Mesothelial cell of epicardium (in vitro differentiated cells): ENCODE measurements at places on chromosomes 5 and 9.

- no peak for DNase-seq
Measured at GRCh38 chr5:158718738-158719505, 380.8 kb downstream of the EBF1 start.

- no peak for DNase-seq
Measured at GRCh38 chr9:7234144-7234543, 476.4 kb downstream of the KDM4C start.

DNA sequence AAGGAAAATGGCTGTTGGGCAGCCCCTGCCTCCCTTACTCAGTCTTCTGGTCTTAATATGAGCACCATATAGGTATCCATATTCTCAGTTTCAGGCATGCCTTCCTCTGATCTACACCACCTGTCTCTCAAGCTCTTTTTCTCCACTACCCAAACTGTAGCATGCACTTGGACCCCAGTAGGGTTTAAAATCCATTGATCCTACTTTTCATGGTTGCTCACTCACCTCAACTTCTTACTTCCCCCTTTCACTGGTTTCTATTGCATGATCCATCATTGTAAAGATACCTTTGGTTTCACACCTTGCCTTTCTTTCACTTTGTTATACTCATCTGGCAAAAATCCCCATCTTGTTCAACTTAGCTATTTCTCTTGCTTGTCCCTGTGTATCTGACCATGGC lies 159.4 kb downstream of the KDM4C start:
- no peak for DNase-seq

GRCh38 chr5:32434221-32434620 lies 10.3 kb downstream of the ZFR start:
- no peak for DNase-seq

GRCh38 chr5:81545911-81546310 lies 152.0 kb upstream of the ACOT12 start:
- no peak for DNase-seq

- no peak for DNase-seq
Measured at GRCh38 chr5:116394186-116394867, 180.3 kb downstream of the SEMA6A start.

DNA sequence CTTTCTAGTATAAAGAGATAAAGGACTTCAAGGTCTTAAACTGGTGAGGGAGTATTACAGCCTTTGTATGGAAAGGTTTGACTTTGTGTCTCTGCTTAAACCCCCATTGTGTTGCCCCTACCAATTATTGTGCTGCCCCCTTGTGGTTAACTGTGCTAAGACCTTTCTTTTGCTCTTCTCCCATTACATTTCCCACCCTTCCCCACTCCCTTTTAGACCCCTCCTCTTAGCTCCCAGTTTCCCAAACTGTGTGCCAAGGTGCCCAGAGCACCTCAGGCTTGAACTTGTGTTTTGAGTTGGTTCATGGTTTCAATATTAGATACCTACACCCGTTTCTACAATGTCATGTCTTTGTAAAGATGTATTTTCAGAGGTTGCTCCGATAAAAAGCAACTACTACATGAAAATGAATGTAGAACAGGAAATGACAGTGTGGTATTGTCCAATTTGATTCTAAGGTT lies 2.9 kb downstream of the JAK2 start:
- peak; percentile 43 for DNase-seq

DNA sequence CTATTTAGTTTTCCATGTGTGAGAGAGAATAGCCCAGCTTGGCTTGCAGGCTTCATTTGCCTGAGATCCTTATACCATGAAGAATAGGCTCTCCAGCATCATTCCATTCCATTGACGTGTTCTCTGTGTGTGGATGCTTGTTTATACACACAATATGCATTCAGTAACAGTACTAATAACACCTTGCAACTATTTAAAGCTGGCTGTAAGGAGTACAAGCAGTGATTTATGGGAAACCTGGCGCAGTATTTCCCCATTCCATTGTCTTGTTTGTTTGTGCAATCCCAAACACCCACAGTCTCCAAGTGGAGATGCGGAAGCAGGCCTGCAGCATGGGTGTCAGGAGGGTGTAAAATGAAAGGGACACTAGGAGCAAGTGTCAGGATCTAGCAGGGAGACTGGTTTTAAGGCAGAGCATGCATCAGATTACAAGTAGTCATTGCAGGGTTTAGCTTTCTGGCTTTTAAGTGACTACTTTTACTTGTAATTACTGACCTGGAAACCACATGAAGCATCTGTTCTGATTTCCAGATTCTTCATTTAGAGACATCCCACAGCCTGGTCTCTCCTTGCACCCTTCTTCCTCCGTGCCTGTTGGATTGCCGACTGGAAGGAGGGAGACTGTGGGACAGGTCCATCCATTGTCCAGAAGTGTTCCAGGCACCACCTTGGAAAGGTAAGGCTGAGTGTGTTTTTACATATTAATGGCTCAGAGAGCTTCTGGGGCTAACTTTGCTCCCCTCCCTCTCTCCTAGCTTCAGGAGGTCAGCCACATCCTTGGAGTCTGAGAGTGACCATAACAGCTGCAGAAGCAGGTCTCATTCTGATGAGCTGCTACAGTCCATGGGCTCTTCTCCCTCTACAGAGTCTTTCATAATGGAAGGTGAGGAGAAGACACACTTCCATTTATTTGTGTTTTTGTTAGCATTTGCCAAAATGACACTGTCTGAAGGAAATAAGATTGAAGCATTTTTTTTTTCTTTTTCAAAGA lies 241.6 kb downstream of the ARHGEF28 start:
- DNase-seq, result no peak

DNA sequence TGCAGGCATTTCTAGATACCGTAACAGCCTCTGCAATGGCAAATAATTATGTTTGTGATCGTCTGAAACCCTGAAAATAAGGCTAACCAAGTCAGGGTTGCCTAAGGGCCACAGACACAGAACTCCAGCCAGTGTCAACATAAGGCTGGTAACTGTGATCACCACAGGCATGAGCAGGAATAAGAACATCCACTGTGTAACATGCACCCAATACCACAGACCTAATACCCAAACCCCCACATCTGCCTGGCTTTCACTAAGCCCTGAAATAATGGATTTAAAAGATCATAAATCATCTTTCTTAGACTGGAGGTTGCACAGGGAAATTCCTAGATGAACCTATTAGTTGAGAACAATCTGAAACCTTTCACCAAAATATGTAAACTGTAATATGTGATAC lies 394.5 kb downstream of the NFIB start:
- no peak for DNase-seq

GRCh38 chr5:139738193-139739149 lies 57.1 kb upstream of the PSD2 start:
- DNase-seq, result no peak

- DNase-seq, result peak; percentile 52
Measured at GRCh38 chr9:127898433-127899127, 823 bp downstream of the ST6GALNAC6 start.

DNA sequence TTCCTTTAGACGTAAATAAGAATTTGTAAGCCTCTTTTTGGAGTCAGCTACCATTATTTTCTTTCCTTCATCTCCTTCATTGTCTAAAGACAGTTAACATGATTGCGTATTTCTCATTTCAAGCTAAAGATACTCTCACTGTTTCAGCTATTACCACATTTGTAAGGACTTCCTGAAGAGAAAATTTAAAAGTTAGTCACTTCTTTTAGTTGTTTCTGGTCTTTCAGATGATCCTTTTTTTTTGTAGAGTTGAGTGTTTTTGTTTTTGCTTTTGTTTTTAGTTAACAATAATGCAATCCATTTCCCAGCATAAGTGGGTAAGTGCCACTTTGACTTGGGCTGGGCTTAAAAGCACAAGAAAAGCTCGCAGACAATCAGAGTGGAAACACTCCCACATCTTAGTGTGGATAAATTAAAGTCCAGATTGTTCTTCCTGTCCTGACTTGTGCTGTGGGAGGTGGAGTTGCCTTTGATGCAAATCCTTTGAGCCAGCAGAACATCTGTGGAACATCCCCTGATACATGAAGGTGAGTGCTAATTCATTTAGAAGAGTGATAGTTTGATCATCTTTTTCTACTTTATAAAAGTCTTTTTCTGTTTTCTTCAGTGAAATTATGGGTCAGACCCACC lies 2.0 kb downstream of the IL31RA start:
- no peak for DNase-seq

- no peak for DNase-seq
Measured at GRCh38 chr5:111752426-111752965, 4.5 kb downstream of the NREP start.

- DNase-seq, result peak; percentile 20
Measured at GRCh38 chr5:68187268-68188055, 28.1 kb upstream of the PIK3R1 start.

- no peak for DNase-seq
Measured at GRCh38 chr9:78493166-78493742, 196.3 kb downstream of the PSAT1 start.

DNA sequence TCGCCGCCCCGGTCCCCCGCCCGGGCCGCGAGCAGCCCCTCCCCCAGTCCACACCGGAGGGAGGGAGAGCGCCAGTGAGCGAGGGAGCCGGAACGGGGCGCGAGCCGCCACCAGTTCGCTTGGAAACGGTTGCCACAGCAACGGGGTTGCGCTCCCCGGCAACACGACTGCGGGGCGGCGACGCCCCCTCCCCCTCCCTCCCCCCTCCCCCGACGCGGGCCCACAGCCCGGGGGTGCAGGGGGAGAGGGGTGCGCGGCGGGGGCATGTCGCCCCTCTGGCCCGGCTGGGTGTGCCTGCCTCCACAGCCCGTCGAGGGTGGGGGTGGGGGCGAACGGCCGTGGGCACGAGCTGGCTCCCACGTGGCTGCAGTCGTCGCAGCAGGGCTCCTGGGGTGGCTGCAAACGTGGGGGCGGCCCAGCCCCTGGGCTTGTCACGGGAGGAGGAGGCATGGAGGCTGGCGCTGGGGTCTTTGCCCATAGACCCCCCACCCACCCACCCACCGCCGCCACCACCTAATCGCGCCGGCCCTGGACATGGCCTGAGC lies 524 bp downstream of the PRR7 start:
- no peak for DNase-seq

GRCh38 chr9:81690251-81690851 lies 1.0 kb upstream of the TLE1 start:
- DNase-seq, result peak; percentile 71

DNA sequence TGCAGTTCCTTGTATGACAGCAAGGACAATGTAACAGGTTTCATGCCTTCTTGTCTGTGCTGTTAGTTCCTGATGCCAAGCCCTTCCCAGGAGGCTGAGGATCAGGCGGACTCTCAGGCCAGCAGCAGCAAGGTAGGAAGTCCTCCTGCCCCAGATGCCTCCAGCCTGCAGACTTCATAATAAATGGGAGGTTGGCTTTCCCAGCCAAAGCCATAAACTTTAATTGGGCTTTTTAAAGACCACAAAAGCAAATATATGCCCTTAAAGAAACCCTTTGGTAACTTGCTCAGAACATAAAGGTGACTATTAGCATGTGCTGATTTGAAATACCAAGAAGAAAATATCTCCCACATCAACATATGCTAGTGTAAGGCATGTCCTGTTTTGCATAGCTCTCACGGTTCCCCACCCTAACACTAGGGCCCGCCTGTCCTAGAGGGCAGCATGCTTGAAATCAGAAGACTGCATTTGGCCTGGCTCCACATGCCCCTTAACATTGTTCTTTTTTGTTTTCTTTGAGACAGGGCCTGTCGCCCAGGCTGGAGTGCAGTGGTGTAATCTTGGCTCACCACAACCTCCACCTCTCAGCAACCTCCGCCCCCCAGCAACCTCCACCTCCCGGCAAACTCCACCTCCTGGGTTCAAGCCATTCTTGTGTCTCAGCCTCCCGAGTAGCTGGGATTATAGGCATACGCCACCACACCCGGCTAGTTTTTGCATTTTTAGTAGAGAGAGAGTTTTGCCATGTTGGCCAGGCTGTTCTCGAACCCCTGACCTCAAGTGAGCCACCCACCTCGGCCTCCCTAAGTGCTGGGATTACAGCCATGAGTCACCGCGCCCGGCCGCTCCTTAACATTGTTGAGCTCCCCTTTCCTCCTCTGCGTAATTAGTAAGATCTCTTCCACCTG lies 44.6 kb upstream of the FCN1 start:
- no peak for DNase-seq

- DNase-seq, result no peak
Measured at GRCh38 chr9:24939109-24939850, 393.6 kb upstream of the IZUMO3 start.

DNA sequence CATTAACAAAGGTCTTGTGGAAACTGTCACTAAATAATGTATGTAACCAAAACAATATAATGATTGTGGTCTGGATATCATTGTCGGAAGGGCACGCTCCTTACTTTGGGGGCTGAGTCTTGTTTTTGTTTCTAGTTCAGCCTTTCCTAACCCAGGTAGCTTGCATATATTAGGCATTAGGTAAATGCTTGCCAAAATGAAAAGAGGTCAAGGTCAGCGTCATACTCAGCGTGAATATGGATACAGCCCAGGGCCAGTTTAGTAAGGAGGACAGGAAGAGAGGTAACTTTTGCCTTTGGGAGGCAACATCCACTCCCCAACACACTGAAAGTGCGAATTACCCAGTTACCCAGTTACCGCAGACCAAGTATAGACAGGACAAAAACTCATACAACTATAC lies 171.4 kb downstream of the RAB3C start:
- DNase-seq, result no peak

DNA sequence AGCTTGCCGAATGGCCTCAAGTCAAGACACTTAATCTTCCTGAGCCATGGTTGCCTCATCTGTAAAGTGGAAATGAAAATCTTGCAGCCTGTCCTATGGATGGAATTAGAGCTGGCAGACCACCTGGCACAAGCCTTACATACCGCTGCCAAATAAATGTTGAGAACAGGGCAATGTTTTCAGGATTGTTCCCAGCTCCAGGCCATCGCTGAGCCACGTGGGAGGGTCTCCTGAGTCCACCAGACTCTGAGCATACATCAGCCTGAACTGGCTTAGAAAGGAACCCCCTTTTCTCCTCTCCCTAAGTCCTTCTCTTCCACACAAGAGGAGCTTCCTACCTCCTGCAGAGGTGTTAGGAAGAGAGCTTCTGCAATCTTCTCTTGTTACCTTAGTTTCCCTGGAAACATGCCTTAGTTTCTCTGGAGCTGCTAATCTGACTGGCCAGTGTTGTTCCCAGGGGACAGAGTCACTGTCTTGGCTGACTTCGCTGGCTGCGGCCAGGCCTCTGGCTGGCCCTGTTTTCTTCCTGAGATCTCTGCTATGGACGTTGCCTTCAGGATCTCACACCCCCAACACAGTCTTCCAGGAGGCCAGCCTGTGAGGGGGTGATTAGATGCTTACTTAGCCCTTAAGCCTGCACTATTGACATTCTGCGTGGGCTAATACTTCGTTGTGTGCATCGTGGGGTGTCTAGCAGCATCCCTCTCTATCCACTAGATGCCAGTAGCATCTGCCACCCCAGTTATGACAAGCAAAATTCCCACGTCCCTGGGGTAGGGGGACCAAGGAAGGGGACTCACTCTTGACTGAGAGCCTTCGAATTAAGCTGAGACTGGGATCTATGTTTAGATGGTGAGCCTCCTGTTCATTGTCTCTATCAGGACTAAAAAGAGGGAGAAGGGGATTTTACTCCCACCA lies 62.2 kb downstream of the BOD1 start:
- no peak for DNase-seq
